ENCODE measurements at places on chromosomes 7 and 10. TPM values are rescaled to one million over a fixed set of nuclear protein-coding genes. Genes with fewer than 3 reads are reported as not detected.

DNA sequence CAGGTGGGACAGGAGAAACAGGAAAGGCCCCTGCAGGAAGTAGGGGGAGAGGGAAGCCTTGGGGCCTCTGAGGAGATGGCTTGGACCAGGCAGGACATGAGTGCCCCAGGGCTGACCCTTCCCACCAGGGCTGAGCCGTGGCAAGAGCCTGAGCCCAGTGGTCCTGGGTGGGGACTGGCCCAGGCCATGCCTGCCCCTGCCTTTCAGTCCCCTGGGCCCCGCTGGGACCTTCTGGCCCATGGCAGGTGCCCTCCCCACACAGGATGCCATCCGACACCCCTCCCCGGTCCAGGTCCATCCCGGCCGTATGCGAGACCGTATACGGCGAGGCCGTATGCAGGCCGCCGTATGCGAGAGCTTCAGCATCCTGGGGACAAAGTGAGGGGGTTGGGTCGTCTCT is 2.0 kb downstream of the GRIFIN start:
- H3K36me3 ChIP-seq, result no peaks in the 10 kb centered on the region
- H3K27me3 ChIP-seq, result peaks cover 17% of the 10 kb centered on the region
- no peak overlapping the region for H3K4me3 ChIP-seq
- DNase-seq, result no peak
- H3K4me1 ChIP-seq, result peaks cover 13% of the 10 kb centered on the region

DNA sequence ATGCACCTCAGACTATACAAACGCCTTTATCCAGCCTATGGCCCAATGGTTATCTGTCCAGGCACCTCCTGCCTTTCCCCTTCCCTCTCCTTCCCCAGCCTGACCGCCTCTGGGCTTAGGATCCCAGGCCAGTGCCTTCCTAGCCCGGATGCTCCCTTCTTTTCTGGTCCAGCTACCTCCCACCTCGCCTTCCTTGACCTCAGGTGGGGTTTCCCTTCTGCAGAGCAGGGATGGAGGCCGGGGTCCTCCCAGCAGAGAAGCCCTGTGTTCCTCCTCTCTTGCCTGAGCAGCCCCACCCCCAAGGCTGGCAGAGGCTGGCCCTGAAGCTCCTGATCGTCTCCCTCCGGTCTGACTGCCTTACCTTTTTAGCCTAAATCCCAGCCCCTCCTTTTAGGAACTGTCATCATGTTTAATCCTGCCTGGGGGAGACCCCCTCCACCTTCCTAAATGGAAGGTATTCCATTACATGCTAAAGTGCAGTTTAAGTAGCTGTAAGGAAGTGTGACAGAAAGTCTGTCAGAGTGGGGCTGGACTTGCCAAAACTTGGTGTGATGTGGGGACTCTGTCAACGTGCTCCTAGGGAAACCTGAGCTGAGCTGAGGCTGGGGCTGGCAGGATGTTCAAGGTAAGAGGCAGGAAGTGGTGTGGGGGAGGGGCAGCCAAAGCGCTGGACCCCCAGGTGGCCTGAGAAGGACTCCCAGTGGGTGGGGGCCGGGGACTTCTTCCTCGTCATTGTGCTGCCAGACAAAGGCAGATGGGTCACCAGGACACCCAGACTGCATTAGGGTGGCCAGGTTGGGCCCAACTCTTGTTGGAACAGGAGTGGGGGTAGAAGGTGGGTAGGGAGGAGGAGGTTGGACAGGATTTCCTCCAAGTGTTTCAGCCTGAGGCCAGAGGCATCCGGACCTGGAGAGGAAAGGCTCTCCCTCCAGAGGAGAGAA is 39.5 kb downstream of the LBX1 start:
- no peak overlapping the region for H3K27ac ChIP-seq
- no peaks in the 10 kb centered on the region for H3K36me3 ChIP-seq
- no peak overlapping the region for H3K4me3 ChIP-seq
- H3K27me3 ChIP-seq, result no peaks in the 10 kb centered on the region

DNA sequence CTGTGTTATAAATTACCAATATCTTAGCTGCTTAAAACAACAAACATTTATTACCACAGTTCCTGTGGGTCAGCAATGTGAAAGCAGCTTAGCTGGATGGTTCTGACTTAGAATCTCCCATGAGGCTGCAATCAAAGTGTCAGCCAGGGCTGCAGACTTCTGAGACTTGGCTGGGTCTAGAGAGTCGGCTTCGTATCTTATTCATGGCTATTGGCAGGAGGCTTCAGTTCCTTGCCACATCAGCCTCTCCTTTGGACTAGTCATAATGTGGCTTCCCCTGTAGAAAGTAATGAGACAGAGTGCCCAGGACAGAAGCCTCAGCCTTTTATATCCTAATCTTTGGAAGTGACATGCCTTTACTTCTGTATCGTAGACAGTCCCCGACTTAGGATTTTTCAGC is 27.3 kb downstream of the RALA start:
- peak overlapping the region; percentile 42 for H3K27ac ChIP-seq
- peak overlapping the region; percentile 1 for H3K4me3 ChIP-seq
- peak; percentile 67 for DNase-seq
- H3K4me1 ChIP-seq, result peaks cover 34% of the 10 kb centered on the region
- no peaks in the 10 kb centered on the region for H3K36me3 ChIP-seq

LIPF gene
- not detected for total RNA-seq

DNA sequence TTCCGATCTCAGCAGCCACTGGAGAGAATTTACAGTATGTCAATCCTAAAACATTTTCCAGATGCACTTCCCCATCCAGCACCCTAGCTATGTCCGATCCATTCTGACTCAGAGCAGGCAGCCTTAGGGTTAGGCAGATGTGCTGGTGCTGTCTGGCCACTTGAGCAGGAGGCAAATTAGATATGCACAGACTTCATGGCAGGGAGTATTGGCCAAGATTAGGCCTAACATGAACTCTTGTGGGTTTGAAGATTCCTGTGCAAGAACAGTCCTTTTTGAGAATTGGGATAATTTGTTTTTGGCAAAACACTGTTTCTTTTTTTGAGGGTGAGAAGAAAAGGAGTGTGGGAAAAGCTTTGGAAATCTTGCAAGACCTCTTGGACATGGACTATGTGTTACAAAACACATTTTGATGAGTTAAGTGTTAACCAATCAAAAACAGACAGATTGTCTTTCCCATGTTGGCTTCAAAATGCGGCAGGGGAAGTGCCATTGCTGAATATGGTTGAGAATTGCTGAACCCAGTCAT is 218.6 kb upstream of the INHBA start:
- DNase-seq, result no peak
- no peak overlapping the region for H3K27ac ChIP-seq
- no peaks in the 10 kb centered on the region for H3K27me3 ChIP-seq
- H3K4me1 ChIP-seq, result no peaks in the 10 kb centered on the region
- no peaks in the 10 kb centered on the region for H3K36me3 ChIP-seq
- no peak overlapping the region for H3K4me3 ChIP-seq

GRCh38 chr10:1070919-1071318 is 14.7 kb downstream of the WDR37 start:
- H3K27ac ChIP-seq, result no peak overlapping the region
- H3K36me3 ChIP-seq, result peaks cover 29% of the 10 kb centered on the region
- no peak overlapping the region for H3K4me3 ChIP-seq

DNA sequence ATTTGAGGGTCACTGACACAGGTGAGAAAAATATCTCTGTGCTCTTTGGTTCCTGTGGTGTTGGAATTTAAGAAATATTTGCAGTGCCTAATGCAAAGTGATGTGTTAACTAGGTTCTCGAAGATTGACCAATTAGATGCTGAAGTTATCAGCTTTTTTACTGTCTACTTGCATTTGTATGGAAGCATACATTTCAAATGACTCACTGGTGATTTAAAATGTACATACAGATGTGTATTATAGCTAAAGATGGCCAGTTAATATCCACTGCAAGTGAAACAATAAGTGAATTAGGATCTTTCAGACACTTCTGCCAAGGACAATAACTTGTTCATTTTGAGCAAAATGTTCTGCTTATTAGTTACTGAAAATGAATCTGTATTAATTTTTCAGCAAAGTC is 205.0 kb downstream of the FANK1 start:
- no peak overlapping the region for H3K4me3 ChIP-seq
- H3K27ac ChIP-seq, result no peak overlapping the region
- H3K4me1 ChIP-seq, result no peaks in the 10 kb centered on the region
- no peak for DNase-seq

Data from gastrocnemius medialis (tissue), 4 donors.